Prostate gland (tissue), 2 donors: ENCODE measurements at places on chromosomes 2 and 18.

DNA sequence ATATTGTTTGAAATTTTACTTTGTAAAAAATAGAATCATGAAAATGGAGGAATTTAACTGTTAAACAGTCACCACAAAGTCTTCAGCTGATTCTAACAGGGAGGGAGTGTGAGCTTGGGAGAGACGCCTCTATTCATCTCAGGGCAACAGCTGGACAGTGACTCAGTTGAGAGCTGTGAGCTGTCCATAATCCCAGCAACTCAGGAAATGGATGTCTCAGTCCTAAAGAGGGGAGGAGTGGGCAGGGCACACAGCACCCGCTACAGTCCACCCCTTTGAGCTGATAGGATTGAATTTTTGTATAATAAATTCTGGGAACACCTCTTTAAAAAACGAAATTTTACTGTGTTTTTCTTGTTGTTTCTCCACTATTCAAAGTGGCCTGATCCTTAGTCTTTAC, 255.1 kb upstream of the THUMPD2 start:
- DNase-seq = no peak

DNA sequence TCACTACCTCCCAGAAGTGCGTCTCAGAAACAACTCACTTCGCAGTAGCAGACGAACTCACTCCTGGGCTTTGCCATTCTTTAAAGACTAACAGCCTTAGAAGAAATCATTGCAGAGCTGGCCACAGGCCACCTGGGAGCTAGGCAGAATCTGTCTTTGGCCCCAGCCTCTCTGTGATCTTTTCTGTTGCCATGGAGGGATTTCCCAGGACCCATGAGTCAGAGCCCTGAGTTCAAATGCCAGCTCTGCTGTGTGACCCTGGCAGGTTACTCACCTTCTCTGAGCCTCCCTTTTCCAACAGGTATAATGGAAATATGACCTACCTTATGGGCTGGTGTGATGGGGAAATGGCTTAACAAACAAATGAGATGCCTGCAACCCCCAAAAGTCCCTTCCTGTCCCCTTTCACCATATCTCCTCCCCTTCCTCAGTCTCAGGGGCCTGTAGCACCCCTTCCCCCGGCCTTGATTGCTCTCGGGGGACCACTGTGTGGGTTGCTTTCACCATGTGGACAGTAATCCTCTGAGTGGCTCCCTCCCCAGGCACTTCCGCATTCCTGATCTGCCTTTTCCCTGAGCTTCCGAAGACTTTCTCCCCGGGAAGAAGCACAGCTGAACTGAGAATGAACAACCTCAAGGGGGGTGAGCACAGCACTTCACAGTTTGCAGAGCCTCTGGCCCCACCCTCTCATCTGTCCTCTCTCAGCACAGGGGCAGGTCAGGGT, 34.0 kb upstream of the SLC66A3 start:
- DNase-seq = no peak

- no peak for DNase-seq
These were observed 29.6 kb upstream of the IL37 start for GRCh38 chr2:112881217-112881985.

DNA sequence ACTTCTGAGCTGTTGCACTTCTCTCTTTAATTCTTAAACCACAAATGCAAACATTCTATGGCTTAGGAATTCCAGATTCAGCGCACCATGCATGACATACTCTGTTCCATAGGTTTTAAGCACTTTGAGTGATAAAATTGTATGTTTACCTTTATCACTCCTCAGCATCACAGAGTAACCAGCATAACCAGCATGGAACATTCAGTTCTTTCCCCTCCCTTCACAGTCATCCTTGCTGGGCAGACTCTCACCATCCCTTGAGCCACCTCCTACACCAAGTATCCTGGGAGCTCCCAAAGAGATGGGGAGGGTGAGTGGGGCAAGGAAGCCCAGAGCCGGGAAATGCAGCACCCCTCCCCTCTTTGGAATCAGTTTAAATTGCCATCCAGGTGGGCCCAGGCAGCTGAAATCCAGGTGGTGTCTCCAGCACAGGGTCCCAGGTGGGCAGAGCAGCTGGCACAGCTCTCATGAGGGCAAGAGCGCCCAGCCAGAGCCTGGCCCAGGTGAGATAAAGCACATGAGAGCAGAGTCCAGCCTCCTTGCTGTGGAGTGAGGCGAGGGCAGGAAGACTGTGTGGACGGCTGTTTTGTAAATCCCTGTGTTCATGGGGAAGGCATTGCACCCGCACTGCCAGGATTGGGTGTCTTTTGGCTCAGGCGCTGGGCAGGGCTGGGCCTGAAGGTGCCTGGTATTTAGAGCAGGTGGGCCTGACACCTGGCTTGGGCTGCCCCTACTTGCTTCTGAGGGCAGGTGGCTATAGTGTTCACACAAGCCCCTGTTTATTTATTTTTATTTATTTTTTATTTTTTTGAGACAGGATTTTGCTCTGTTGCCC, 36.8 kb downstream of the LAMA3 start:
- DNase-seq = no peak

- no peak for DNase-seq
These were observed 15.3 kb downstream of the PDE11A start for GRCh38 chr2:178057179-178057680.

DNA sequence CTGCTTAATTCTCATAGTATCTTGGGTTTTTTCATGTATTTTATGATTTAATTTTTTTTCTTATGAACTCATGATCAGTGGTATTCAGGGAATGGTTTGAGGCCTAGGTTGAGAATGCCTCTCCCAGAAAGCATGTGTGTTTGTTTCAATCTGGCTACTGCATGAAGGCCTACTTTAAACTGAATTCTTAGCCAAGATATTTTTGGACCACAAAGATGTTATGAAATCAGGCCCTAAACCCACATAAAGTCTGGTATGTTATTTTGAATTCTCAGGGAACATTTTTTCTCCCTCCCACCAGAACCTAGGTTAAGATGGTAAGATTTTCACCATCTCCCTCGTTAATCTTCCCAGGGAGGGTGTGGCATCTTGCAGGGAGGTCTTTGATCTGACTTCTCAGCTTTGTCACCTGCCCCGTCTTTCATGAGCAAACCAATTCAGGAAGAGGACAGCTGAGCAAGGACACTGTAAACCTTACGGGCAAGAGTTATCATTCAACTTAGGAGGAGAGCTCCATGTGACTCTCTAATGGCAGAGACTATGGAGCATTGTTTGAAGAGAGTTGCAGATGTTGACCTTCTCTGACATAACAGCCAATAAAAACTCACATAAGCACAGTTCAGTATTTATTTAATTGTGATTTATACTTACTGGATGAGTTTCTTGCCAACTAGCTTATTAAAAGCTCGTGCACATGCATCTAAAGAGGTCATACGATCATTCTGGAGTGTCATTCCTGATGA, 21.3 kb upstream of the ACKR3 start:
- no peak for DNase-seq

GRCh38 chr2:86249579-86250391, 50.5 kb downstream of the MRPL35 start:
- no peak for DNase-seq

DNA sequence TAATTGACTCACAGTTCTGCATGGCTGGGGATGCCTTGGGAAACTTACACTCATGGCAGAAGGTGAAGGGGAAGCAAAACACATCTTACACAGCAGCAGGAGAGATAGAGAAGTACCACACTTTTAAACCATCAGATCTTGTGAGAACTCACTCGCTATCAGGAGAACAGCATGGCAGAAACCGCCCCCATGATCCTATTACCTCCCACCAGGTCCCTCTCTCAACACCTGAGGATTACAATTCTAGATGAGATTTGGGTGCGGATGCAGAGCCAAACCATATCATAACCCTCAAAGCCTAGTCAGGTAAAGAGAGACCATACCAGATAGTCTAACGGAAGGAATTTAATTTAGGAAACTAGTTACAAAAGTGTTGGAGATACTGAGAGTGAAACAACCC, 182.6 kb upstream of the ACVR2A start:
- DNase-seq = no peak

DNA sequence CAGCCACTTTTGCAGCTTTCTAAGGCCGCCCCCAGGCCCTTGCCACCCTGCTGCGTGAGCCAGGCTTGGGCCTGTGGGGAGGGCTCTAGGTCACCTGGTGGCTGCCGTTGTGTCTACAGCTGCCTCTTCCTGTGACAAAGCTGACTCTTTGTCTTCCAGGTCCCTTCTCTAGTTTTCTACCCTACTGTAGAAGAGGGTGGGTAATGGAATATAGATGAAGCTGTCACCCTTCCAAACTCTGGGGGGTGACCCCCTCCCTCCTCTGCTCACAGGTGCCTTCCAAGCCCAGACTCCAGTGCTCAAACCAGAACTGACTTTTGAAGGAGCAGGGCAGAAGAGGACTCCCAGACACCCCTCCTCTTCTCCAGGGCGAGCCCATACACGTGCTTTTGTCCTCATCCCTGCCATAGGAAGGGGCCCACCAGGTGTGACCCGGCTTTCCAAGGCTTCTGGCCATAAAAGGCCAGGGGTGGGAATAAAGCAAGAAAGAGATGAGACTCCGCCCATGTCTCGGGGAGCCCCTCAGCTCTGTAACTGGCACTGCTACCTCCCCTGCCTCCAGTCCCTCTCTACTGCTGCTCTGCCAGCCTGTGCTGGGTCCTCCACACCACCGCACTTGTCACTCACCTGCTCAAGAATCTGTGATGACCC, 17.9 kb upstream of the SDC1 start:
- DNase-seq = no peak

- no peak for DNase-seq
These were observed 116.7 kb upstream of the RNF152 start for GRCh38 chr18:62009521-62009920.

GRCh38 chr2:224308272-224308911, 93.5 kb downstream of the FAM124B start:
- no peak for DNase-seq

GRCh38 chr2:229980431-229981184, 58.3 kb downstream of the FBXO36 start:
- peak; percentile 90 for DNase-seq

DNA sequence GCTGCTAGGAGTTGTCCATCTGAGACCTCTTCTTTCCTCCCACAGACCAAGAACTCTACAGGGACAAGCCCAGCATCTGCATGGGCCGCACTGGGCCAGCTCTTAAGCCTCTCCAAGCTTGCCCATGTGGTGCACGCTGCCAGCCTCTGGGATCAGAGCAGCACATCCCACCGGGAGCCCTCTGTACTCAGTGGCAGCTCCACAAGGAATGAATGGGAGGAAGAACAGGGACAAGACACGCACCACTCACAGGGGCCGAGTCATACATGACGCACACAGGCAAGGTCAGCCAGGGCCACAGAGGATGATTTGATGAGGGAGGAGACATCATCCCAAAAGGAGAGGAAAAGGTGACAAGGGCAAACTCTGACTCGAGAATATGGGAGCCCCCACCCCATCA, 268.3 kb downstream of the KLHL29 start:
- no peak for DNase-seq

GRCh38 chr2:218988164-218988563, 3.2 kb upstream of the FEV start:
- no peak for DNase-seq

GRCh38 chr18:48786455-48787202, 164.1 kb downstream of the SMAD7 start:
- no peak for DNase-seq

GRCh38 chr2:101419096-101419663, 31.9 kb upstream of the CREG2 start:
- peak; percentile 48 for DNase-seq

DNA sequence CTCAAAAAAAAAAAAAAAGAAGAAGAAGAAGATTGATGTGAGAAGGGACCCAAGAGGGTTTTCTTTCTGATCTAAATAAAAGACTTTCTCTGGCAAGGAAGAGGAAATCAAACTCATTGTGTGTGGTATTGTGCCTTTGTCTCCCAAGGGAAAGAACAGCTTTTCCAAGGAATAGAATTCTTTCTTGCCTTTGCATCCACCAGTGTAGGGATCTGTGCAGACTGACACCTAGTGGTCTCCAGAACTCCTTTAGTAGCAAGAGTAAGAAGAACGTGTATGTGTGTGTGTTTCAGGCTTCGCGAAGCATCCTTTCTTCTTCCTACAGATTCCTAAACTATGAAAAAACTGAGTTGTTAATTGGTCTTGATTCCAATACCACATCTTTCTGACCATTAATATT, 33.5 kb upstream of the CRIM1 start:
- DNase-seq = no peak

DNA sequence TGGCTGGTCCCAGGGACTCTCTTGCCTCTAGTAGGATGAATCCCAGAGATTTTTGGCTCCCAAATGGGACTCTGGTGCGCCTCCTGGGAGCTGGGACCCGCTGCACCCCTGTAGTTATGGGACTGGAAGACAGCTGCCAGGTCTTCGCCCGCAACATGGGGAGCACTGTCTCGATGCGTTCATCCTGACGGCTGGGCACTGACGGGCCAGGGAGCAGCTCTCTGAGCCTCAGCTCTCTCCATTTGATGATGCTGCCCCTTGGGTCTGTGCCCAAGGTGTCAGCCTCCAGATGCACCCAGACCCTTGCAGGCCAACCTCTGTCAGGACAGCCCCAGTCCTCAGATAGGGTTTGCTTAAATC, 9.3 kb upstream of the ARMC9 start:
- no peak for DNase-seq

DNA sequence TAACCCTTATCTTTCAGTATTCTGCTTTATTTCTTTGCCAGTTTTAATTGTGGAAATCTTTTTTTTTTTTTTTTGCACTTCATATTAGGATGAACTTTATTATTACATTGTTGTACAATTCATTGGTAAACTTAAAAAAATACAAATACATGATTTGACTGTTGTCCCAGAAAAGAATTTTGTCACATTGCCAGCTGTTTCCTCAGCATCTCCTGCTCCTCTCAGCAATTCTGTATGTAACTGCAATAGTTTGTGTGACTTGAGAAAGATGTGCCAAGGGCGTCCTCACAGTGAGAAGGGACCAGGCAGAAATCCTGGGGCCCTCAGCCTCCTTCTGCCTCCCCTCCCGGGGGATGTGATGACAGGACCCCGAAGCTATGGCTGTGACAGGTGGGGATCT, 254.4 kb downstream of the NBAS start:
- DNase-seq = no peak

- DNase-seq = no peak
These were observed 86.9 kb upstream of the SERPINE2 start for GRCh38 chr2:224126003-224126402.

DNA sequence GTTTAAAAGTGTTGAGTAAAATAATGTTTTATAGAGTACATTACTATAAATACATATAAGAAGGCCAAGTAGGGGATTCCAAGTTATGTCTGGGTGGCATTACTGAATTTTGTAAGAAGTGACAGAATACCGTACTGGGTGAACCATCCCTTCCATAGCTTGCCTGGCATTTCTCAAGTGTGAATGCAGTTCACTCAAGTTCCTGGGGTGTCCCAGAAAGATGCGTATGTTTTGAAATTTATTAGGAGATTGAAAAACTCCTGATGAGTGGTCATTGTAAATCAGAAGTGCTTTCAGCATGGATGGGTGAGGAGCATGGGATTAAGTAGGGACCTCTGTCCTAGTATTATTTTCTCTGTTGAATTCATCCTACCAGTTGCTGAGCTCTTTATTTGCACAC, 103.2 kb downstream of the VAPA start:
- DNase-seq = no peak
